ENCODE measurements at places on chromosomes 3 and 15. TPM values are rescaled to one million over a fixed set of nuclear protein-coding genes. Genes with fewer than 3 reads are reported as not detected.

TMEM158 gene
- 25.8 TPM for total RNA-seq

DNA sequence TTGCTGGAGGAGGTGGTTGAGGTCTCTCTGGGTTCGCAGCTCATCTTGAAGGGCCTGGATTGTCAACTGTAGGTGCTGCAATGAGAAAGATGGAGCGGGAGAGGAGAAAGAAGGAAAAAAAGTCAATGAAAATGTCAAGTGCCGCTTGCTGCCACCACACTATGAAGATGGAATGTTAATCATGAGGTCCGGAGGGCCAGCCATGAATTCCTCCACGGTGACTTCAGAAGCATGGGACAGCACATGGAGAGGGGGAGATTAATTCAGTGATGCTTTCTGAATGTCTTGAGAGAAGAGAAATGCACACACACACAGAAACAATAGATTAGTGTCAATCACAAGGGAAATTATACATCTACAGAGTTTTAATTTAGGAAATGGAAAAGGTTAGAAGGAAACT, 171.9 kb downstream of the ERC2 start:
- no peak overlapping the region for H3K4me3 ChIP-seq
- no peaks in the 10 kb centered on the region for H3K36me3 ChIP-seq
- no peak overlapping the region for H3K27ac ChIP-seq
- DNase-seq = no peak
- no peaks in the 10 kb centered on the region for H3K4me1 ChIP-seq
- H3K27me3 ChIP-seq = peaks cover 12% of the 10 kb centered on the region

GRCh38 chr3:71584394-71585011, 975 bp upstream of the FOXP1 start:
- peak overlapping the region; percentile 52 for H3K4me3 ChIP-seq
- H3K27ac ChIP-seq = no peak overlapping the region
- no peaks in the 10 kb centered on the region for H3K4me1 ChIP-seq
- no peaks in the 10 kb centered on the region for H3K36me3 ChIP-seq
- no peak for DNase-seq

DNA sequence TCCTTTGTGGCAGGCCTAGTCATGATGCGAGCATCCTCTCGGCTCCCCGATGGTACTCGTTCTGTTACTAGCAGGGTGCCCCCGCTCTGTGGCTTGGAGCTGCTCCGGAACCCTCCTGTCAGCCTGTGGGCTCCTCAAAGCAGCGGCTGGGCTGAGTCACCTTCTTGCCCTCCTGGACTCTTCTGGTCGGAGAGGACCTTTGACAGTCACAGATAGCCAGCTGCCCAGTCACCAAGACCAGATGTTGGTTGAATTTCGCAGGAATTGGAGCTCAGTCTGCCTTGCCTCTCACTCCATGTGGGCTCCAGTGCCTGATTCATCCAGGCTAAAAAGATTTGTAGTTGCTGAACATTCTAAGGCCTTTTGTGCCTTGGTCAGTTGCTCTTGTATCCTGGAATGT, 94.5 kb downstream of the CHCHD6 start:
- no peak for DNase-seq
- no peak overlapping the region for H3K27ac ChIP-seq
- H3K4me1 ChIP-seq = no peaks in the 10 kb centered on the region
- no peak overlapping the region for H3K4me3 ChIP-seq
- no peaks in the 10 kb centered on the region for H3K27me3 ChIP-seq

- no peaks in the 10 kb centered on the region for H3K4me1 ChIP-seq
- H3K27me3 ChIP-seq = no peaks in the 10 kb centered on the region
- H3K4me3 ChIP-seq = no peak overlapping the region
- H3K27ac ChIP-seq = no peak overlapping the region
- DNase-seq = no peak
Measured at GRCh38 chr3:101138817-101139216, 145.6 kb upstream of the ABI3BP start.

DNA sequence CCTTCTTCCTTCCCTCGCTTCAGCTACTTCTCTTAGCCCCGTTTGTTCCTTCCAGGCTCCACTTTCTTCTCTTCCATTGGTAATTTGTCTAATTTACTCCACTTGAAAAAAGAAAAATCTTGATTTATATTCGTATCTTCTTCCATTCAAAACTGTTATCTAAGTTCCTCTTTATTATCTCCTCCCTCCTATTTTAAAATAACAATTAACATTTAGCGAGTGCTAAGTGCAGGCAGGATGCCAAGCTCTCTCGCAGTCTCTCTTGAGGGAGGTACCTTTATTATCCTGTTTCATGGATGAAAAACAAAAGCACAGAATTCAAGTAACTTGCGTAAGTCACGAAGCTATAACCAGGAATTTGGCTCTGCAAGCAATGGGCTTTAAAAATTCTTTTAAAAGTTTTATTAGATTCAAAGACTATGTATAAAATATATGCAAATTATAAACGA, 418.9 kb upstream of the NAALADL2 start:
- no peaks in the 10 kb centered on the region for H3K36me3 ChIP-seq
- no peaks in the 10 kb centered on the region for H3K27me3 ChIP-seq
- H3K4me1 ChIP-seq = peaks cover 36% of the 10 kb centered on the region
- DNase-seq = no peak

GRCh38 chr3:25548836-25549235, 115.9 kb downstream of the TOP2B start:
- no peak overlapping the region for H3K4me3 ChIP-seq
- no peaks in the 10 kb centered on the region for H3K27me3 ChIP-seq

SLC22A13 gene
- 0.47 TPM for total RNA-seq

Measured in HCT116 (cell line).